ENCODE measurements at places on chromosomes 4 and X.

DNA sequence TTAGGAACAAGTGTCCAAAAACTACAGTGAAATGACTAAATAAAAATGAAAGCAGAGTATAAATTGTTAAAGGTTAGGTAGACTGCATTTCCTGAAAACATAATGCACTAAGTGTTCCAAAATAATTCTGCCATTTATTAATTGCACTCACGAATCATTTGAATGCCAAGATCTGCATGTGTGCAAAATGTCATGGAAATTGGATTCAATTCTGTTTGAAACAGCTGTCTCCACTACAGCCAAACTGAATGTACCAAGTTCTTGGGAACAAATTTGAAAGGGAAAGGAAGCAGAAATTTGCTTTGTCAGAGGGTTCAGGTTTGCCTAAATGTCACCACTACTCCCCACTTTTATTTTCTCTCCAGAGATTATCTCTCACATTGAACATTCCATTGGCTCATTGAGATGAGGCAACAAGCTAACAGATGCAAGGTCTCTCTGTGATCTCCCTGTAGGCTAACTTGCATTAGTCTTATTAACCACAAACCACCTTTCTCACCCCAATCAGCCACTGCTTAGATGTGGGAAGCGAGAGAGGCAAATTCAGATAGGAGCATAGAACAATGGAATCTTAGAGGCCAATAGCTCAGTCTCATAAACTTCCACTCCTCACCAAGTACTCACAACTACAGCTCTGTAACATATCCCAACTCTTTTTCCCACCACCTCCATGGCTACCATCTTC lies 226.6 kb downstream of the KDR start:
- no peak for DNase-seq

GRCh38 chr4:825063-825970 lies 612 bp downstream of the CPLX1 start:
- DNase-seq = no peak

GRCh38 chr4:153076861-153077260 lies 127.4 kb upstream of the TRIM2 start:
- DNase-seq = no peak

DNA sequence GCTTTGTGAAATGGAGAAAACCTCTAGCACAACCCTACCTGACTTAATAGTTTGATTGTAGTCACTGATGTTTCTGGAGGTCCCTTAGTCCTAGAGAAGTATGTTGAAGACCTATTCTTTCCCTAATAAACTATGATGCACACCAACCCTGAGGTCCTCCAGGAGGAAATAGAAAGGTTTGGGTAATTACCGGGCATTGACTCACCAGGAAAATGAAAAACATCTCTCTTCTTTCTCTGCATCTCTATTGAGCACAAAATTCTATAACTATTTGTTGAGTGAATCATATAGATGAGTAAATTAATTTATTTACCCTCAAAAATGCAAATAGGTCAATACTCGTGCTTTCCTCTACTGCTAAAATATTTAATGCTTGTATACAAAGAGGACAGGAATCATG lies 582.4 kb upstream of the FAM241A start:
- no peak for DNase-seq

GRCh38 chr4:114495471-114495928 lies 103.1 kb upstream of the UGT8 start:
- no peak for DNase-seq

DNA sequence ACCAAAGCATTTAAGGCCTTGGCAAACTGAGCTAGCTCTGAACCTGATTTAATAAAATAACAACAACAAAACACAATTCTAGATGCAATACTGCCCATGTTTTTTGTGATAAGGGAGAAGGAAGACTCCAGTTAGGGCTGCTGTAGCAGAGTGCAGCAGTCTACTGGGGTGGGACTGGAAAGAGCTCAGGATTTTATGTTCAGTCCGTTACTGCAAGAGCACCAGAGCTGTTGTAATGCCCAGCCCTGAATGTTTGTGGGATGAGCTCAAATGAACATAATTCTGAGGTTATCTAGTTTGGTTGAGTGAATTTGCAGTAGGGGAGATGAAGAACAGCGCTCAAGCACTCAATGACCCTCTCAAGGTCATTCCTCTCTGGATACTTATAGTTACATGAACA lies 743.8 kb downstream of the FAT4 start:
- no peak for DNase-seq

DNA sequence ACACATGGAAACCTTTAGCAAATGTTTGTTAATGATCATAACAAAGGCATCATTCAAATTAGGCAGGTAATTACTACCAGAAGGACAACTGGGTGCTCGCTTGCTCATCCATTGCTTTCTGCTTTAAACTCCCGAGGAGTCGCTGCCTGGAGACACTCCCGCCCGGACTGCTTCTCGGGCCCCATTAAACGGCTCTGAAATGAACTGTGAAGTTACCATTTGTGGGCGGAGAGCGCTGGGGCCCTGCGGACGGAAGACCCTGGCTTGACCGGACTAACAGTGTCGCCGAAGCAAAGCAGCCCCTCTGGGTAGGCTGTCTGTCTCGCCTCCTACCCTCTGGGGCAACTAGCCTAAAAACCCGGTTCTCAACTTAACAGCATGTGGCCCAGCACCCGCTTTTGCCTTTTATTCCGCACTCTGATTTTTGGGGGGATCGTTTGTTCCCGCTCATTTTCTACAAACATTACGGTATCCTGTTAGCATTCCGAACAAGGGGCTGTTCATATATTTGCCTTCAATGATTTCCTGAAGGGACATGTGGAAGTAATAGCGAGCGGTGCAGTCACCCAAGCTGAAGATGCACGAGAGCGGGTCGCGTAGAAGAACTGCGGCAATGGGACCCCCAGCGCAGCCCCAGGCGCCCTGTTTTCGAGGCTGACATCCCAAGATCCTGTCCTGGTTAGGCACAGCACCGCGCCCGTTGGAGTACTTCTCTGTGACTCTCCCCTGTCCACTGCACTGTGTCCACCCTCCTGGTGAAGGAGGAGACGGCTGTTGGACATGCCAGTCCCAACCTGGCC lies 1.6 kb upstream of the PDGFRA start:
- DNase-seq = no peak

GRCh38 chr4:86939729-86940575 lies 5.1 kb downstream of the AFF1 start:
- no peak for DNase-seq

DNA sequence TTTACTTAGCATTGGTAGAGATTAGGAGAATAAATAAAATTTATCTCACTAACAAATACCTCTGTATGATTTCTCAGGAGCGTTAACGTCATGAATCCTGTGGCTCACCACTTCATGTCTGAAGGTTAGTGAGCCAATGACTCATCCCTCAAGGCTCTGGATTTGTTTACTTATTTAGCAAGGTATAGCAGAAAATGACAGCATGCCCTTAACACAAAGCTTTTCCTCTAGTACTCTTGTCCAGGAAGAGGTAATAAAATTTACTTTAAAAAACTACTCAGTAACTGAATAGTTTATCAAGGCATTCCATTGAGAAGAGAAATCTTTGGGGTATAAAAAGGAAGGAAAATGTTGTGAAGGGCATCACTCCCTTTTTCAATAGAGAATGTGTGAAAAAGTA lies 823.8 kb downstream of the CCSER1 start:
- DNase-seq = no peak

GRCh38 chrX:110584083-110584482 lies 211.5 kb downstream of the CHRDL1 start:
- DNase-seq = no peak

DNA sequence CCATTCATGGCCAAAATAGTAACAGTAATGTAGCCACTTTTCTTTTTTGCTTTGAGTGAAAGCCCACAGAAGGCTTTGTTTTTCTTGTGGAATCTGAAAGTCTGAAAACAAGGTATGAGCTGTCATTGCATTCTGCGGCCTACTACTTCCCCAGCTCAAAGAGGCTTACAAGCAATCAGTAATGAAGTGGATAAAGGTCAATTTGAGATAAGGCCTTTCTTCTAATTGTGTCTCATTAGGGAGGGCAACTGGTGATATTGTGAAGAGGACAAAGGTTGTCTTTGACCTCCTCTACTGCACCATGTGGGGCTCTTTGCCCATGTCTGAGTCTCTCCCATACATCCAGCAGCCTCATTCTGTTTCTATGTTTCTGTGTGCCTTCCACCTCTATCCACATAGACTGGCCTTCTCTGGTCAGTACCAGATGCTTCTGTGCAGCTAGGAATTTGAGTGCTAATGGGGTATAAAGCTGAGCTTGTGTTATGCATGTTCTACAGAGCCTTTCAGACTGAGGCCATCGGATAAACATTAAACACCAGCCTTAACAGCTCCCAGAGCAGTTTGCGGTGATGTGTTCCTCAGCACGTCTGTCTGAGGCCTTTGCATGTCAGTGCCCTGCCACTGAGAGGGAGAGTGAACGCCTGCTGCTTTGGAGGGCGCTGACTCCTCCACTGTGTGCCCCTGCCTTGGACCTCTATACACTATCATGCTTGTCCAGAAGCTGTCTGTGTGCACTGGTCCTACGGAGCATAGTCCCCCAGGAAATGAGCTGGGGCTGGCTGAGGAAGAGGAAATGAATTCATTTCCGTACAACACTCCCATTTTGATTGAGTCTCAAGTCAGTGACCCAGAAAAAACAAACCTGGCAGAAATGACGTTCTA lies 80.2 kb downstream of the SH2D1A start:
- DNase-seq = no peak

- DNase-seq = no peak
Observed at GRCh38 chr4:33714971-33715370, 2529.3 kb downstream of the ARAP2 start.

GRCh38 chr4:5361968-5362367 lies 310.7 kb downstream of the STK32B start:
- DNase-seq = no peak

DNA sequence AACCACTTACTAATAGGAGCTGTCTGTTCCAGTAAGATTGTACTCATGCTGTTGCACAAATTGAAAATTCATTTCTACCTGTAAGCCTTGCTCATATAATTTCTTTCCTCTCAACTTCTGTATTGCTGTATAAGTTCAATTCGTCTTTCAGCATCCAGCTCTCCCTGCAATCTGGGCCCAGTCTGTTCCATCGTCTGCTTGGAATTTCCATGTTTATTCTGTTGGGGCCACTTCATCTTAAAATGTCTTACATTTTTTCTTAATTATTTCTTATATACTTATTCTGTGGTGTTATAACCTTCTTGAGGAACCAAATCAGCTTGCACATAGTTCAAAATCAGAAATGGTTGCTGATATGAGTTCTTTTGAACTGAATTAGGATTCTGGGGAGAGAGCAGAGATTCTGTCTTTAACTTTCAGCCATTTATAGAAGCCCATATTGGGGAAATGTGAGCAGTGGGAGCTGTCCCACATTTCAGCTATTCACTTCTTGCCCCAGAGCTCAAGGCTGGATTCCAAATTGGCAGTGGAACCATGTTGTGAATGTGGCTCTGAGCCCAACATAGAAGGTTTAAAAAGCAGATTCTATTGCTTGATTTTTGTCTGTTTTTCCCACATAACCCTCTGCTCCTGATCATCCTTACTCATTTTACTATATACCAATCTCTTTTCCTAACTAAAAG lies 291.9 kb downstream of the BMPR1B start:
- DNase-seq = no peak

GRCh38 chr4:1218634-1219565 lies 30.0 kb downstream of the CTBP1 start:
- no peak for DNase-seq

DNA sequence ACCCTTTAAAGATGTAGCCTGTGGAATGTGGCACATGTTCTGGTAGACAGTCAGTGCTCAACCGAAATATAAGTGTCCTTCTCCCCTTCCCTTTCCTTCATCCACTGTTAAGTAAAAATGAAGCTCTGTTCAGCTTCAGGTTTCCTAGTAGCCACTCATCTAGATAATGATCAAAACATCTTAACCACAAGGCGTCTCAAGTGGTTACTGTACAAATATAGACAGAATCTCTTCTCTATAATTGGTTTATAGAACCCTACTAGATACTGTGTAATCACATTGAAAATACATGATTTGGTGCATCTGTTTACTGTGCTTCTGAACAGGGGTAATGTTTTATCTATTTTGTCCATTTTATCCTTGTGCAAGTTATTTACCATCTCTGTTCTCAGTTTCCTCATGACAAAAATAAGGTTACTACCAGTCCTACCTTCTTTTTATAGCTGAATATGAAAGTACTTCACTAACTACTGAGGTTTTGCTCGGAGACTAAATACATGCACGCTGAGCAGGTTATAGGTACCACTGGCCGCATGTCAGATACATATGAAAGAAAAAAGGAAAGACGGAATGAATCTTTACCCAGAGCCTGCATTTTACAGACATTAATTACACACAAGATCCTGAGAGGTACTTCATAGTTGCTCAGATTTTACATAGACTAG lies 20.3 kb upstream of the SLC25A4 start:
- DNase-seq = no peak

GRCh38 chr4:117164338-117164737 lies 79.0 kb upstream of the TRAM1L1 start:
- DNase-seq = no peak

GRCh38 chr4:35250761-35251160 lies 993.6 kb downstream of the ARAP2 start:
- no peak for DNase-seq

DNA sequence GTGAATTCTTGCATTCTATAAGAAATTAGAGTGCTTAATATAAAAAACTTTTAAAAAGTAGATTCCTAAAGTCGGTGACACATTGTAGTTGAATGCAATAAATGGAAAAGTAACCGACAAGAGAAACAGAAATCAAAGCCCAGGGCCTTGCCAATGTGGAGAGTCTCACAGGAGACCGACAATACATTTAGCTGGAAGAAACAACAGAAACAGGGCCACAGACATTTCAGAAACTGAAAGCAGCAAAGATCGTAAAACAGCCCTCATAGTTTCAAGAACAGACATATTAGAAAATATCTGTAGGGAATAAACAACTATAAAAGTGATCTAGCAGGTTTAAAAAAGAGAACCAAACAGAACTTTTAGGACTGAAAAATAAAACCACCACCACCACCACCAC lies 49.5 kb downstream of the STAP1 start:
- DNase-seq = no peak

- no peak for DNase-seq
Observed at GRCh38 chr4:21454201-21454600, 494.4 kb downstream of the KCNIP4 start.

DNA sequence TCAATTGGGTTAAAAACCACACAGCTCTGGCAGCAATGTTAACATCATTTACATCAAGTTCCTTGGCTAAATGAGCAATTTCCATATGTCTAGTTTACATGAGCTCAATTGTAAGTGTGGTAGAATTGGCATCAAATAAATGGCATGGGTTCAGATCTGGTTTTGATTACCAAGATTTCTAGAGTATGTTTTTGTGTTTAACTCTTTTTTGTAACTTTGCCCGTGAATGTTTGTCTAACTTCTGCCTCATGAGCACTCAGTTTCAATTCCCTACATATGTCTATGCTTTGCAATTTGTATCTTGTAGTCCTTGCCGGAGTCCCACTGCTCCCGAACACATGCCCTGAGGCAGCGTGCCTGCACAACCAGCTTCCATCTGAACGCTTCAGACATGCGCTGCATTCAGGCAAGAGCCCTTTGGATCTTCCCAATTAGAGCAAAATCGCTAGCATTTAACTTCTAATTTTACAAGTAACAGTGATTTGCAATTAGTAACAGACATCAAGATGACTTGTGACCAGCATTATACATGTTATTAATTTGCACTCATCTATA lies 644.4 kb downstream of the TRIML1 start:
- no peak for DNase-seq

GRCh38 chr4:120304801-120305200 lies 238.2 kb upstream of the MAD2L1 start:
- DNase-seq = no peak

GRCh38 chrX:47068214-47068613 lies 10.0 kb upstream of the RGN start:
- DNase-seq = no peak

- no peak for DNase-seq
Observed at GRCh38 chr4:11743976-11744375, 315.3 kb upstream of the HS3ST1 start.

Data from stimulated activated CD4-positive, alpha-beta T cell treated with anti-CD3 and anti-CD28 coated beads, Interleukin-15, amount 100 ng/mL, for 1 hour (primary cell).